Activated CD8-positive, alpha-beta T cell treated with anti-CD3 and anti-CD28 coated beads for 36 hours (primary cell): ENCODE measurements at places on chromosomes 6 and 20. TPM values are rescaled to one million over a fixed set of nuclear protein-coding genes. Genes with fewer than 3 reads are reported as not detected.

DNA sequence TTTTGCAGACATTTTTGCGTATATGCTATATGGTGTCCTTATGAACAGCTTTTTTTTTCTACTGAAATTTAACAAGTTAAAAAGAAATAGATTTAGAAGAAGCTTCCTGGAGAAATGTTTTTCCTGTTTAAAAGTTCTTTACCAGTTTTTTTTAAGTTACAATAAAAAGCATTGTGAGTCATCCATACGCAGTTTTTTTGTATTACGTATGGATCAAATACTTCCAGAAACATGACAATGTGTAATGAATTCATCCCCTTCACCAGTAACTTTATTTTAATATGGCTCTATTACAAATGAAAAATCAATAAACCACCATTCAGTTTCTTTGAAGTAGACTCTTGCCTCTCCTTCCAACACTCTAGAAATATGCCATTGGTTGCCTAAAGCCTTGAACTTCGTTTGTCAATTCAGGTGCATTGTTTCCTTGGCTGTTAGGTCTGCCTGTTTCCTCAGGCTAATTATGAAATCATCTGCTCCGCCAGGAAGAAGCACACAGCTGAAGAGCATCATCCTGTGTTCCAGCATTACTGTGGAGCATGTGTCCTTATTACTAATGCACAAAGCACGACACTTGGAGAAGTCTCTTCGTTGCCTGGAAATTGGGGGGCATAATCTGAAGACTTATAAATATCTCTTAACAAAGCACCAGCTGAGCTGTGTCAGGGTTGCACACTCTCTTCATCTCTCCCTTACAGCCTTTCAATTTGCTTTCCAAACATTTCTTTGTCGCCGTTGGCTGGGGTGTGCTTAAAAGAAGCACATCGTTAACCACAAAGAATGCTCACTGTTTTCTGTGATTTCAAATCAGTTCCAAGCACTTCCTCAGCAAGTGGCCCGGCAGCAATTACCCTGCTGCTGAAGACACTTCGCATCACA, 9.6 kb downstream of the MOXD1 start:
- no peaks in the 10 kb centered on the region for H3K4me1 ChIP-seq
- no peak overlapping the region for H3K27ac ChIP-seq
- peaks cover 3% of the 10 kb centered on the region for H3K36me3 ChIP-seq
- H3K4me3 ChIP-seq: no peak overlapping the region

GRCh38 chr6:142355520-142356174, 53.8 kb downstream of the ADGRG6 start:
- no peaks in the 10 kb centered on the region for H3K27me3 ChIP-seq
- H3K4me1 ChIP-seq: peaks cover 22% of the 10 kb centered on the region
- H3K36me3 ChIP-seq: no peaks in the 10 kb centered on the region
- DNase-seq: peak; percentile 67
- H3K27ac ChIP-seq: peak overlapping the region; percentile 23

- H3K4me3 ChIP-seq: no peak overlapping the region
- peaks cover 8% of the 10 kb centered on the region for H3K4me1 ChIP-seq
- no peak for DNase-seq
- no peaks in the 10 kb centered on the region for H3K36me3 ChIP-seq
- no peaks in the 10 kb centered on the region for H3K27me3 ChIP-seq
These were observed 143.0 kb upstream of the STXBP5 start for GRCh38 chr6:147061252-147061651.

DNA sequence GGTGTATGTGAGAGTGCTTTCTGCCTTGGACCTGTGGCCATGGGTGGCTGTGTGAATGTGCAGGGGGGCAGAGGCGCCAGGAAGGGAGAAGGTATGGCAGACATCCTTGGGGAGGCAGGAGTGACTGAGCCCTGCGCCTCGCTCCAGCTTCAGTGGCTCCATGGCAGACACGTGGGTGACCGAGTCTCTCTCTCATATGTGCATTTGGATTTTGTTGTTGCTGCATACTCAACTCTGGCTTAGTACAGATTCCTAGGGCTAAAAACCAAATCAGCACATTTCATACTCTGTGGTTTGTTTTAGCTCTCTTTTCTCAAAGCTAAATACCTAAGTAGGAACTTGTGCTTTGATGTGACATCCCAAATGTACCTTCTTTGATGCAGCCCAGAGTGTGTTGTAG, 97.6 kb downstream of the DTD1 start:
- no peak for DNase-seq
- no peaks in the 10 kb centered on the region for H3K36me3 ChIP-seq
- no peaks in the 10 kb centered on the region for H3K4me1 ChIP-seq
- no peak overlapping the region for H3K27ac ChIP-seq

PSMB9 gene
- 219 TPM for total RNA-seq

- H3K36me3 ChIP-seq: no peaks in the 10 kb centered on the region
- H3K27me3 ChIP-seq: no peaks in the 10 kb centered on the region
- no peak for DNase-seq
- no peak overlapping the region for H3K4me3 ChIP-seq
- H3K27ac ChIP-seq: no peak overlapping the region
These were observed 204.3 kb upstream of the CST7 start for GRCh38 chr20:24744747-24745146.

DNA sequence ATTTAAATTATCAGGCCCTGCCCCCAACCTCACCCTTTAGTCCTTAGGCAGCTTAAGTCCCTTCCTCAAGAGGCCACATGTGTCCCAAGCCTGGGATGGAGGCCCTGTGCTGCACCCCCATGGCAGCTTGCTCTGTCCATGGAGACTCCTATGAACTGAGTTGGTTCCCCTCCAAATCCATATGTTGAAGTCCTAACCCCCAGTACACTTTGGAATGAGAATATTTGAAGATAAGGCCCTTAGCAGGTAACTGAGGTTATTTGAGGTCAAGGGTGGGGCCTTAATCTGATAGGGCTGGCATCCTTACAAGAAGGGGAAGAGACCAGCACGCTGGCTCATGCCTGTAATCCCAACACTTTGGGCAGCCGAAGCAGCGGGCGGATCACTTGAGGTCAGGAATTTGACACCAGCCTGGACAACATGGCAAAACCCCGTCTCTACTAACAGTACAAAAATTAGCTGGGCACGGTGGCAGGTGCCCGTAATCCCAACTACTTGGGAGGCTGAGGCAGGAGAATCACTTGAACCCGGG, 6.7 kb upstream of the BEND3 start:
- no peak overlapping the region for H3K4me3 ChIP-seq
- peaks cover under 1% of the 10 kb centered on the region for H3K27me3 ChIP-seq
- no peak overlapping the region for H3K27ac ChIP-seq
- peaks cover under 1% of the 10 kb centered on the region for H3K4me1 ChIP-seq
- no peaks in the 10 kb centered on the region for H3K36me3 ChIP-seq

MTCH1 gene
- 96.5 TPM for total RNA-seq

DNA sequence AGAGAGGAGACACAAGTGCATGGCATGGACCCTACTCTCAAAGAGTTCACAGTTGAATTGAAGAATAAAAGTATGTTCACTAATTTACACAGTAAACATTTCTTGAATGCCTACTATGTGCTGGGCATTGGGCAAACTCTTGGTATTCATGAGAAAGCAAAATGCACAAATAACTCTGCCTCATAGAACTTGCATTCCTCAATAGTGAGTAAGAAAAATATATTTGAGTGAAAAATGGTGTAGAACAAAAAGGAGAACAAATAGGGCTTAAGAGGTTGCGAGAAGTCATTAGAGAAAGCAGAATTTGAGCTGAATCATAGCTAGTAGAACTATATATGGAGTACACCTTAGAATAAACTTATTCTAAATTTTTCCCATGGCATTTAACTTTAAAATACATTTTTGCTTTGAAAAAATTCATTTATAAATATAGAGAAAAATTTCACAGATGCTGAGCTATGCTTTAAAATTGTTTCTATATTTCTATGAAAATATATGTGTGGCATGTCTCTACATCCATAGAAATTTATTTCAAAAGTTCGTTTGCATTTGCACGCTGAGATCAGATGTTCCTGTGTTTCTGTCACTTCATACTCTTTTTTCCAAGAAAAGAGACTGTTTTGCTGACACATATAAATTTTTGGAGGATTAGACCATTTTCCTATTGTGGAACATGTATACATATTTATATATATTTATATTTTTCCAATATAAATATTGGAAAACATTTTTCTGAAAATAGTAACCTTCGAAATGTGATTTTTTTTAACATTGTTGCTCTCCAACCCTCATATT, 236.1 kb downstream of the KCNQ5 start:
- H3K4me3 ChIP-seq: no peak overlapping the region
- DNase-seq: no peak
- no peaks in the 10 kb centered on the region for H3K36me3 ChIP-seq
- peaks cover 7% of the 10 kb centered on the region for H3K4me1 ChIP-seq
- no peaks in the 10 kb centered on the region for H3K27me3 ChIP-seq

TRIM40 gene
- total RNA-seq: not detected

DNA sequence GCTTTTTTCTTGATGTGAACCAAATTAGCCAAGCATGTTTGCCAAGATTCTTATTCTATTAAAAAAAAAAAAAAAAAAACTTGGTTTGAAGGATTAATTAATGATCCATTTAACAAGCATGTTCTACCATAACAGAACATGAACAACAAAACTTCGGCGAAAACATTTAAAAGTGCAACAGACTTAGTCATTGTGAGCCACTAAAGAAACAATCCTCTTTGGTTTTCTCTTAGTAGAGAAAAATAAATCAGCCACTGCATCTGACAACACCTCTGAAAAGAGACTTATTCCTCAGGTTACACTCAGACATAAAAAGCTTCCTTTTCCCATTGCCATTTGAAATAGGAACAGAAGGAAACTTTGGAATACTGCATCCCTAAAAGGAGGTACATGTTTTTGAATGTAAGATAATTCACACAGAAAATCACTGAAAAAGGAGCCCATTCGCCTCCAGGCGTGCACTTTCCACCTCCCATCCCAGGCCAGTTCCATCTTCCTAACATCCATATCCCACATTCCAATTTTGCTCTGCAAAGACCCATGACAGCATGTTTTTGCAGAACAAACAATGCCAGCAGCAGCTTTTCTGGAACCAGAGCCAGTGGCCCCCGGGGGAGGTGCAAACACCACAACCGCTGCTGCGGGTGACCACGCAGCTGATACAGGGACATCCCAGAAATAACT, 79.5 kb downstream of the ZMYND8 start:
- peak overlapping the region; percentile 55 for H3K27ac ChIP-seq
- H3K4me3 ChIP-seq: no peak overlapping the region
- no peaks in the 10 kb centered on the region for H3K27me3 ChIP-seq
- H3K36me3 ChIP-seq: peaks cover 58% of the 10 kb centered on the region
- DNase-seq: no peak

DNA sequence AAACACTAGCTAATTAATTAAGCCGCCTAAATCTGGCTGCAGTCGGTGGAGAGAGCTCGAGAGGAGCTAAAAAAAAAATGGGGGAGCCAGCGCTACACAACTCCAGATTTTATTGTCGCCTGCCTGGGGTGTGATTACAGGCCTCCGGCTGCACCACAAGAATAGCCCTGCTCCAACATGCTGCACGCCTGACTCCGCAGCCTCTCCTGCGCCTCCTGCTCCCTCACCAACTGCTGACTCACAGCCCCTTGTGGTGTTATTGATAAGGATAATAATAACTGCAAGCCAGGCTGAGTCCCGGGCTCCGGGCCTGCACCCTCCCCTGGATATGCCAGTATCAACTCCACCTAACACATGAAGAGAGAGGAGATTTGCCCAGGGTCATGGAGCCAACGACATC, 16.8 kb downstream of the SIRPA start:
- H3K4me3 ChIP-seq: no peak overlapping the region
- no peak for DNase-seq
- peaks cover 6% of the 10 kb centered on the region for H3K27me3 ChIP-seq
- H3K27ac ChIP-seq: no peak overlapping the region
- no peaks in the 10 kb centered on the region for H3K4me1 ChIP-seq

VWA7 gene
- 1.6 TPM for total RNA-seq

GNMT gene
- 0.25 TPM for total RNA-seq

EDN3 gene
- total RNA-seq: 0.09 TPM

DNA sequence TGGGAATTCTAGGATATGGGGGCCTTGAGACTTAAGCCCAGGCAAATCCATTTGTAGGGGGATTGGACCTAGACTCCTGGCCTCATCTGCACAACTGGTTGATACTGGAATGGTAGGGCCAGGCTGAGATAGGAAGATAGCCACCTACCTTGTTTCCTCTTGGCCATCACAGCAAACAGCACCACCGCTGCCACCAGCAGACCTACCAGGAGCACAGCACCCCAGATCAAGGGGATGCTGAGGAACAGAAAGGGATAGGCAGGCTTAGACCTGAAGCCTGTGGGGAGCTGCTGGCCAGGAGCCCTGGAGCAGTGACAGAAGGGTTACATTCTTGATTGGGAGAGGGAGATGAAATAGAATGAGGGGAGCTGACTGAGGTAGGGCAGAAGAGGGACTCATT, 3.5 kb downstream of the TREML1 start:
- H3K27ac ChIP-seq: no peak overlapping the region
- H3K27me3 ChIP-seq: no peaks in the 10 kb centered on the region
- peaks cover 10% of the 10 kb centered on the region for H3K4me1 ChIP-seq
- no peak for DNase-seq
- H3K4me3 ChIP-seq: no peak overlapping the region

DNA sequence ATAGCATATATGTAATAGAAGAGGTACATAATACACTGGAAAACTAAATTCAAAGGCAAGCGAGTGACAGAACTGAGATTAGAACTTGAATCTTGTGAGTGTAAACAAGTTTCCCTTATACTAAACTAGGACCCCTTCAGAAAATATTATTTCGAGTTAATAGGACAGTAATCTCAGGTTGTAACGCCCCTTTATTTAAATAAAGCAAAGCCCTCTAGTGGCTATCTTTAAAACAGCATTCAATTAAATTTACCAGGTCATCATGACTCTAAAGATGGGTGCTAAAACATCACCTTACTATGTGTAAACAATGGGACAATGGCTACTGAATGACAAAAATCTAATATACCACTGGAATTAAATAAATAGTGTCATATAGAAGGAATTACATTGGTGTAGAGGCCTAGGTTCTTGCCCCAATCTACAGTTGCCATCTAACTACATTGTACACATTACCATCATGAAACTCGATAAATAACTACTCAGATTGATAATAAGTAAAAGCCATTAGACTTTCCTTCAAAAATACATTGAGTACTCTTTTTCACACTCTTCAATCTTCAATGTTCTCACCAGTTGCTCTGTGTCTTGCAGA, 255.4 kb upstream of the IRAK1BP1 start:
- no peak for DNase-seq
- no peak overlapping the region for H3K4me3 ChIP-seq
- H3K27me3 ChIP-seq: peaks cover 2% of the 10 kb centered on the region

TMEM244 gene
- total RNA-seq: 0.54 TPM

DNA sequence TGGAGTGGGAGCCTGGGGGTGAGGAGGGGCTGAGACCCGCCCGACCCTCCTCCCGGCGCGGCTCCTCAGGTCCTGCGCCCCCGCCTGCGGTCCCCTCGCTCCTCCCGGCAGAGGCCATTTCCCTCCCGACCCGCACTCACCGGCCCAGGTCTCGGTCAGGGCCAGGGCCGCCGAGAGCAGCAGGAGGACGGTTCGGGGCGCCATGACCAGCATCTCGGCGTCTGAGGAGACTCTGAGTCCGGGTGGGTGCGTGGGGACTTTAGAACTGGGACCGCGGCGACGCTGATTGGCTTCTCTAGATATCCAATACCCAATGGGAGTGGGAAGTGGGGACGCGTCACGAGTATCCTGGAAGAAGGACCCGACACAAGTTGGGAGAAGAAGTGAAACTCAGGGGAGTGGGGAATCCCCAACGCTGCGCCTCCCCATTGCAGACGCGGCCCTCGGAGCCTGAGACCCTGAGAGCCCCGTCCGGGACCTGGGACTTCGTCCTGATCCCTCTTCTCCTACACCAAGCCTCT, at the start of gene HLA-B:
HLA-B (minus strand) TSS at position 234 of the 521 bp plus-strand sequence; CDS start at position 213, 21 bp downstream.
- H3K4me1 ChIP-seq: peaks cover 45% of the 10 kb centered on the region
- H3K27me3 ChIP-seq: no peaks in the 10 kb centered on the region
- H3K4me3 ChIP-seq: peak within 1 kb of the TSS; percentile 90
- peak within 1 kb of the TSS; percentile 100 for H3K27ac ChIP-seq
- DNase-seq: peak; percentile 90
- H3K36me3 ChIP-seq: peaks cover 49% of the 10 kb centered on the region
